RWPE1 (cell line): ENCODE measurements at places on chromosomes 5 and 9.
A peak's percentile ranks its signal among the peaks of the same experiment; 100 is the strongest.

- no peak for DNase-seq
These were observed 21.3 kb downstream of the OR2V2 start for GRCh38 chr5:181168595-181169118.

GRCh38 chr5:168468836-168469235, 17.4 kb upstream of the RARS1 start:
- no peak for DNase-seq

GRCh38 chr5:129569295-129569694, 109.2 kb downstream of the ADAMTS19 start:
- no peak for DNase-seq

- DNase-seq = no peak
These were observed 234.6 kb downstream of the SPOCK1 start for GRCh38 chr5:137264573-137264972.

DNA sequence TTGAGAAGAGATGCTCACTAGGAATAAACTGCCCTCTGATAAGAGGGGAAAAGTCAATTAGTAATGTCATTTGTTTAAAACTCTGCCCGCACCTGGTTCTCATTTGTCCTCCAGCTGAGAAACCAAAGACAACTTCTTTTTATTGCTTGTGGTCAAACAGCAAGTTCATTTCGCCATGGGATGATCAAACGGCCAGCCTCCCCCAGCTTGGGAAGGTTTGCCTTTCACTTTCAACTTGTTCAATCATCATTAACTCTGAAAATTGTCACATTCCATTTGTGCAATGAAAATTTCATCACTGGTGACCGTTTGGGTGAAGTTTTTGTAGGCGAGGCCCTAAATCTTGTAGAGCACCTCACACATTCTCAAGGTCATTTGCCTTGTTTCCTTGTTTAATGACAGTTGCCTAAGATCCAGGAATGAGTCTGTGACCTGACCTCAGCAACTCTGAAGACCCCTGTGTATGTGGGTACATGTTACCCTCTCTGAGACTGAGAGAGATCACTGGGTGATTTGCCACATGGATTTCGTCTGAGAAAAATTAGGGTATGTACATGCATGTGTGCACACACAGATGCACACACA, 117.7 kb downstream of the MARCHF3 start:
- DNase-seq = no peak

- no peak for DNase-seq
These were observed 2.1 kb upstream of the CAMLG start for GRCh38 chr5:134736173-134736812.

DNA sequence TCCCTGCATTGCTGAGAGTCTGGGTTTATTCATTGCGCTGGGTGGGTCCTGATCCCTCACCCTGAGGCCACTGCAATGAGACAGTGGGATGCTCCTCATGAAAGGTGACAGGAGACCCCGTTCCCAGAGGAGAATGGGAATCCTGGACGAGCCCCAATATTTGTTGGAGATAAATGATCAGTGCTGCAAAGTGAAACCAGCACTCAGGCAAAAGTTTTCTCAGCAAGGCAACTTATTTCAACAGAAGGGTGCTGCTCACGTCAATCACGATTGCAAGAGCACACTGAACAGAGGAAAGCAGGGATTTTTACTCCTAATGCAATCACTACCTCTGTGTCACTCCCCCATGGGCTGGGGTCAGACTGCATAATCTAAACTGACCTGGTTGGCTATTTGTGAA, 110.2 kb upstream of the MAMDC2 start:
- DNase-seq = no peak

DNA sequence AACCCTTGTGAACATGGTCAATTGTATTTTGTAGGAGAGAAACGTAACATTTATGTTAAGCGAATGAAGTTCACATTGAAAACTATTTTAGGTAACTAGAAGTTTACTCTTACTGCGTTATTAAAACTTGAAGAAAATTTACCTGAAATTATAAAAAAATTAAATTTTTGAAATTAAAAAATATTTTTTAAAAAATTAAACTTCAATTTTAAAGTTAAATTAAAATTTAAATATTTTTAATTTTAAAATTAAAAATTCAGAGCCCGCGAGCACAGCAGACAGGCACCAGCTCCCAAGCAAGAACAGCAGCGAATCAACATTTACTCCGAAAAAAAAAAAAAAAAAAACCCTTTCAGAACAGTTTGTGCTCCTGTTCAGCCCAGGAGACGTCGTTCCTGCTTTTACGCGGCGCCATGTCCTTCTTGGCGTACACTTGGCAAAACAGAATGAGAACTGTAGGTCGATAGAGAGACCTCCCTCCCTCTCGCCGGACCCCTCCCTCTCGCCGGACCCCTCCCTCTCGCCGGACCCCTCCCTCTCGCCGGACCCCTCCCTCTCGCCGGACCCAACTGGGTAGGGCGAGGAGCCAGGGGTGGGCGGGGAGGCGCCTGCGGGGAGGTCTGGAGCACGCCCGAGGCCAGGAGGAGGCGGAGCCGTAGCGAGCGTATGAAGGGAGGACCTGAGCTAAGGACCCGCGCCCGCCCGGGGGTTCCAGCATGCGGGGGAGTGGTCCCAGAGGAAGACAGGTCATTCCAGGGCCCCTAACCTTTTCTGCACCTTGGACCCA, 235.8 kb downstream of the ROR2 start:
- peak; percentile 39 for DNase-seq

GRCh38 chr5:41252036-41252435, 38.7 kb upstream of the C6 start:
- DNase-seq = no peak

GRCh38 chr9:70120834-70121510, 77.3 kb downstream of the MAMDC2 start:
- peak; percentile 65 for DNase-seq

GRCh38 chr5:10632110-10632761, 68.4 kb downstream of the ANKRD33B start:
- DNase-seq = no peak

DNA sequence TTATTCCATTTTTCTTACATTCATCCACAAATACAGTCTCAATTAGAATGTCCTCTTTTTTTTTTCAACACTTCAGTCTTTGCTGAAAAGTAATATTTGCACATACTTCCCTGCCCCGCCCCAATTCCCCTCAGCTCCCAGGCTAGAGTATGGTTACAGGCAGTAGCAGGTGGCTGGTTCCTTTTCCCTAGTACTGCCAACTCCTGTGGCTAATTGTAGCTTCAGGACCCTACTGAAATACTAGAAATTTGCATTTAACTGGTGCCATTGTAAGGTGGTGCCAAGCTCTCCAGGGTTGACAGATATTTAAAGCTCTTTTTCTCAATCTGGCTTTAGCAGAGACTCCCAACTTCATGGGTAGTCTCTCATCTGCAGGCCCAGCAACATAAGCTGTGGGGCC, 80.3 kb downstream of the FAM81B start:
- DNase-seq = no peak

GRCh38 chr5:113039229-113039933, 62.8 kb downstream of the DCP2 start:
- DNase-seq = no peak

DNA sequence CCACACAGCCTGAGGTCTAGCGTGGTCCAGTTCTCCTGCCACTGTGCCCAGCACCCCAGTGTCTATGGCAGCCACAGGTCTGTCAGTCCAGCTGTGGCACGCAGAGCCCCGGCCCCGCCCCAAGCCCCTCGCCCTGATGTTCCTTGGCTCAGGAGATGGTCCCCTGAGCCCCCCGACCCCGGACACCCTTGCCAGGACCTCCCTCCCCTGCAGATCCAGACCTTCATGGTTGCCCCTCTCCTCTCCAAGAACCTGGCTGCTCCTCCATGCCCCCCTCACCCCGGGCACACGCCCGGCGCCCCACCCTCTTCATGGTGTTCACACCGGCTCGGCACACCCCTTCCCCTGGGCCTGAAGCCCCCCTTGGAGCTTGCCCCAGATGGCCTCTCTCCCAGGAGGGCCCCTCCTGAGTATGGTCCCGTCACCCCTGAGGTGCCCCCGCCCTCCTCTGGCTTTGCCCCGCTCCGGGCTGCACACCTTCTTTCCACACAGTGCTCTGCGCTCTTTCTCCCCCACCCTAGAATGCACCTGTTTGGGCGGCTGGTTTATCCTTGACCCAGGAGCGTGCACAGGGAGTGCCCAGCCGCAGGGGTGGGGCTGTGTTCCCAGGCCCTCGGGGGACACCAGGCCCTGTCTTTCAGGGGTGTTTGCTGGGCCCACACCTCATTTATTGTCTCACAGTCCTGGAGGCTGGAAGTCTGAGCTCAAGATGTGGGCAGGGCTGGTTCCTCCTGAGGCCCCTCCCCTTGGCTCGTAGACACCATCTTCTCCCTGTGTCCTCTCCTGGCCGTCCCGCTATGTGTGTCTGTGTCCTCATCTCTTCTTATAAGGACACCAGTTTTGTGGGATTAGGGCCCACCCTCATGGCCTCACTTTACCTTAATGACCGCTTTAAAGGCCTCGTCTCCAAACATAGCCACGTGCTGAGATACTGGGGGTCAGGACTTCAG, 37.6 kb downstream of the KCNT1 start:
- DNase-seq = no peak
